Spleen (tissue), 13 donors: ENCODE measurements at places on chromosomes 6 and 20. TPM values are rescaled to one million over a fixed set of nuclear protein-coding genes. Genes with fewer than 3 reads are reported as not detected.

The TCF21 gene
- polyA plus RNA-seq = 6.5 TPM

The SLC24A3 gene
- polyA plus RNA-seq = 0.58 TPM

The TSHZ2 gene
- 1.9 TPM for polyA plus RNA-seq

The EPPIN gene
- polyA plus RNA-seq = not detected

The VSTM2L gene
- polyA plus RNA-seq = 1.7 TPM

The TNFRSF21 gene
- polyA plus RNA-seq = 4.6 TPM

The ULBP1 gene
- 0.03 TPM for polyA plus RNA-seq

DNA sequence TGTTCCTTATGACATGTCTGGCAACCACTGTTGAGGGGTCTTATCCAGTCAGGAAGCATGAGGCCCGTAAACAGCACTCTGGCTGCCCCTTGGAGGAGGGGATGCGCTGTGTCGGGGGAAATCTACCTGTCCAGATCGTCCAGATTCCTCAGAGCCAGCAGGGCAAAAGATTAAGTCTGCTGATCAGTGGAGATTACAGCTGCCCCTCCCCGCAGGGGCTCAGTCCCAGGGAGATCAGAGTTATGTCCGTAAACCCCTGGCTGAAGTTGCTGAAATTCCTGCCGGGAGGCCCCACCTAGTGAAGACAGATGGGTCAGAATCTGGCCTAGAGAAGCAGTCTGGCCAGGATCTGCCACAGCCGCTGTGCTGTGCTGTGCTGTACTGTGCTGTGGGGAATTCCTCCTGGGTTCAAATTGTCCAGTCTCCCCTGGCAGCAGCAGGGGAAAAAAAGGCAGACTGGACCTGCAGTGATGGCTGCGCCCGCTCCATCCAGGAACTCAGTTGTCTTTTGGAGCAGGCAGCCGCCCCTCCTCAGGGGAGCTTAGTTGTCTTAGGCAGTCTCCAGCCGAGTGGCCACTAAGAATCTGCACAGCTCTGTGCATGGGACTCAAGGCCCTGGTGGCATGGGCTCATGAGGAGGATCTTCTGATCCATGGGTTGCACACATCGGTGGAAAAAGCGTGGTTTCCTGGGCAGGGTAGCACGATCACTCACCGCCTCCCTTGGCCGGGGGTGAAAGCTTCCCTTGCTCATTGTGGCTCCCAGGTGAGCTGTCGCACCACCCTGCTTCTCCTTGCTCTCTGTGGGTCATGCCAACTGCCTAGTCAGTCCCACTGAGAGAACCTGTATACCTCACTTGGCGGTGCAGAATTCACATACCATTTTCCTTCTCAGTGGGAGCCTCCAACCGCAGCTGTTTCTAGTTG is 1368.8 kb upstream of the ADGRB3 start:
- DNase-seq = no peak

DNA sequence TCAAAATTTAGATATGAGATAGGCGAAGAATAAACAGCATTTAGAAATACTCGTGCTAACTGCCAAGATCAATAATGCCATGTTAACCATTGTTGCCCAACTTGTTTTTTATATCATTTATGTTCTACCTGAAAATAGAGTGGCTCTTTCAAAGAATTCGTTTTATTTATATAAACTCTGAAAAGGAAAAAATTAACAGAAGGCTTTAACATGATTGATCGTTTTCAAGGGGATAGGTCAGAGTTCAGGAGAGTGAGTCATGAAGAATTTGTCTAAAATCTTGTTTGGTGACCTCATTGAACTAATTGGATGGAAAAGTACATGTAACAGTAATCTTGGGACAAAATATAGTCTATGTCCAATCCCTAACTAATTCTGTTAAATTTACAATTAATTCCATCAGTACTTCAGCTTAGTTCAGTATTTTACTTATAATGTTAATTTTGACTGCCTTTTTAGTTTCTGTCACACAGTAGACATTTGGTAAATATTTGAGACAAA is 11.1 kb upstream of the ELOVL2 start:
- DNase-seq = no peak

GRCh38 chr20:46423342-46423741 is 16.9 kb upstream of the ELMO2 start:
- no peak for DNase-seq
